ENCODE measurements at places on chromosomes 11 and 22.

DNA sequence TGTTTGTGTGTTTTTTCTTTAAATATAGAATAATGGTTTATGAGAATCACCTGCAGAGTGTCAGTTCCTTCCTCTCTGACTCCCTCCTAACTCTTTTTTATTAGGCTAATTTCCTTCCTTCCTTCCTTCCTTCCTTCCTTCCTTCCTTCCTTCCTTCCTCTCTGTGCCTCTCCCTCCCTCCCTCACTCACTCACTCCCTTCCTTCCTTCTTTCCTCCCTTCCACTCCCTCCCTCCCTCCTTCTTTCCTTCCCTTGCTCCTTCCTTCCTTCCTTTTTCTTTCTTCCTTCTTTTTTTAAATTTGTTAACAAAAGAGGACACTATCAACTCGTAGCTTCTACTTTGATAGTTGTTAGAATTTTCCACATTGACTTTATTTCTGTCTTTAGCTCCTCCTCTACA, 152.3 kb upstream of the SEZ6L start:
- DNase-seq = no peak

- DNase-seq = no peak
Observed at GRCh38 chr11:45154276-45154675, 7.8 kb downstream of the PRDM11 start.

DNA sequence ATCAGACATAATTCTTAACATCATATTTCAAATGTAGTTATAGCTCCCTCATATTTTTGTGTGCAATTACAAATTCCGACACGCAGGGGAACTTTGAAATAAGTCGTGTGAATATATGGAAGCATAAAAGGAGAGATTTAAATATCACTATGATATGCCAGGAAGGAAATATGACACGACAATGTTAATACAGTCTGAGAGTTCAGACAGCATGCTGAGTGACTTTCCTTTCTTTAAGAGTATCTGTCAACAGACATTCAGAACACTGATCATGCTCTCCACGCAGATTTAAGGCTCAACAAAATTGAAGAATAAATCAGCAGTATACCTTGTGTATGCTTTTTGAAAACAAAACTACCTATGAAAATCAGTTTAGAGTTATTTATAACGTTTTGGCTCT, 232.6 kb upstream of the CARD18 start:
- no peak for DNase-seq

DNA sequence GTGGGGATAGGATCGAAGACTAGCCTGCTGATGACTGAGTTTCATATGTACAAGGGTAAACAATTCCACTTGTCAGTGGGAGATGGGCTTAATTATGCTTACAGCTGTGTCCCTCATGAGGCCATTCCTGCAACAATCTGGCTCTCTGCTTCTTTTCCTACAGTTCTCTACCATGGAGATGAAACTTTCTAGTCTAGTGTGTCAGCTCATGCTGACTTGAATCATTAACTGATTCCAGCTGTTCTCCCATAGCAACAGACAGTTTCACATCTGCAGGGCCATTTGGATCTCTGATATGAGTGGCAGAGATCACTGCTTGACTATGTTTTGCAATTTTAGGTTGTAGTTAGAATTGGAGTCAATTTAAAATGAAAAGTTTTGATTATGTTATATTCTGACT, 1251.7 kb upstream of the RAG2 start:
- no peak for DNase-seq

DNA sequence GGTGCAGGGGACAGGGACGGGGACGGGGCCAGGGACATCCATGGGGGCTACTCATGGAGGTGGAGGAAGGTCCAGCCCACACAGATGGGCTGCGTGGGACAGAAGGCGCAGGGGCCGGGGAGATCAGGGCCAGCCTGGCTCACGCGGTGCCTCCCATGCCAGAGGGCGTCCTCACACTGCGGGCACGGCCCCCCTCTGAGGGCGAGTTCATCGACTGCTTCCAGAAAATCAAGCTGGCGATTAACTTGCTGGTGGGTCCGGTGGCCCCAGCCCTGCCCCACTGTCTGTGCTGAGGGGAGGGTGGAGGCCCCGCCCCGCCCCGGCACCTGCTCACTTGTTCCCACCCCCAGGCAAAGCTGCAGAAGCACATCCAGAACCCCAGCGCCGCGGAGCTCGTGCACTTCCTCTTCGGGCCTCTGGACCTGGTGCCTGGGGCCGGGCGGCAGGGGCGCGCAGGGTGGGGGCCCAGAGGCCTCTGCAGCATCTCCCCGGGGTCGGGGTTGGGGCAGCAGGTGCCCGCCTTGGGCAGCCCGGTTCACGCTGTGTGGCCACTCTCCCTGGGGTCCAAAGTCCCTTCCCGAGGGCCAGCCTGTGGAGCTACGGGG, 15.8 kb downstream of the EPS8L2 start:
- no peak for DNase-seq

DNA sequence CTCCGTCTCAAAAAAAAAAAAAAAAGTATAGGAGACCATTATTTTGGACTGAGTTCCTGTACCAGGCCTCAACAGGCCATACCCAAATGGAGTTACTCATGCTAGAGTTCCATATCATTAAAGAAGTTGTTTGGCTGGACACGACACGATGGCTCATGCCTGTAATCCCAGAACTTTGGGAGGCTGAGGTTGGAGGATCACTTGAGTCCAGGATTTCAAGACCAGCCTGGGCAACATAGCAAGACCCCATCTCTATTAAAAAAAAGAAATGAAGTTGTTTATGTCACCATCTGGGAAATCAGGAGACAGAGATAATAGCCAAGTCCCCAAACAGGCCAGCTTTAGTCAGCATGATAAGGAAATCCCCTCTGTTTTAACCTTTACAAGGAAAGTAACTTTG, 6.7 kb upstream of the FNBP4 start:
- DNase-seq = no peak

DNA sequence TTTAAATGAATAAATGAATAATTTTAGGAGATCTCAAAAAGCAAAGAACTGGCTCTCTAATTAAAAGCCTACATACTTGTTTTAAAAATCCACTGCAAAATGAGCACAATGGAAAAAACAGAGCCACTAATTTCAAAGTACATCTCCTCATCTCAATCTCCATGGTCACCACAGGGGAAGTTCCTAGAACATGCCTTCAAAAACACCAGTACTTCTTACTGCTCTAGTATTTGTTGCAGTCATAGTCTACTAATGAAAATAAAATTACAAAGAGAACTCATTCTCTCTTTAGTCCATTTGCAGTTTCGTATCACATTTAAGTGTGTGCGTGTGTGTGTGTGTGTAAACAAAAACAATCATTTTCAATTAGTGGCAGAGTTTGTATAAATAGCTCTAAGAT, 54.0 kb downstream of the PIK3C2A start:
- no peak for DNase-seq

DNA sequence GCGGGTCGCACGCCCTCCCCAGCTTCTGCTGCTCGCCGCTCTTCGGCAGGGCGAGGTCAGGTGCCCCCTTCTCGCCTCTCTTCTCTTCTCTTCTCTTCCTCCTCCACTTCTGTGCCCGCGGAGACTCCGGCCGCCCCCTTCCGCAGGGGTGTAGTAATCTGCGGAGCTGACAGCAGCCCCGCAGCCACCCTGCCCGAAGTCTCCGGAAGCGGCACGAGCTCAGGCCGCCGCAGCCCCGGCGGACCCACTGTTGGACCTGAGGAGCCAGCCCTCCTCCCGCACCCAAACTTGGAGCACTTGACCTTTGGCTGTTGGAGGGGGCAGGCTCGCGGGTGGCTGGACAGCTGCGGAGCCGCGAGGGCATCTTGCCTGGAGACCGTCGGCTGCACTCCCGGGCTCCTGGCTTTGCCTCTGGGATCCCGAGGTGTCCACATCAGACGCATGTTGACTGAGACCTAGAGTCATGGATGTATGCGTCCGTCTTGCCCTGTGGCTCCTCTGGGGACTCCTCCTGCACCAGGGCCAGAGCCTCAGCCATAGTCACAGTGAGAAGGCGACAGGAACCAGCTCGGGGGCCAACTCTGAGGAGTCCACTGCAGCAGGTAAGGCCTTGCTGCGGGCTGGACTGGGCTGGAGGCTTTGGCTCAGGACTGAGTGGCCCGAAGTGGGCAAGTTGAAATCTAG, 486 bp downstream of the STIM1 start:
- peak; percentile 37 for DNase-seq

- no peak for DNase-seq
Observed at GRCh38 chr11:3123305-3123704, 41.8 kb downstream of the OSBPL5 start.

DNA sequence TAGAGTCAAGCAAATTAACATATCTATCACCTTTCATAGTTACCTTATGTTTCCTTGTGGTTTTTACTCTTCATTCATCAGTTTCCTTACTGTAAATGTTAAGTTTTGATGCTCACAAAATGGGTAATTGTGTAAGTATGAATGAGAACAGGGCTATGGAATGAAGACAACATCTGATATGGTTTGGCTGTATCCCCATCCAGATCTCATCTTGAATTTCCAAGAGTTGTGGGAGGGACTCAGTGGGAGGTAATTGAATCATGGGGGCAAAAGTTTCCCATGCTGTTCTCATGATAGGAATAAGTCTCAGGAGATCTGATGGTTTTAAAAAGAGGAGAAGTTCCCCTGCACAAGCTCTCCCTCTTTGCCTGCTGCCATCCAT, 107.6 kb downstream of the CCDC34 start:
- DNase-seq = no peak

- DNase-seq = no peak
Observed at GRCh38 chr11:86138958-86139357, 70.1 kb upstream of the PICALM start.

DNA sequence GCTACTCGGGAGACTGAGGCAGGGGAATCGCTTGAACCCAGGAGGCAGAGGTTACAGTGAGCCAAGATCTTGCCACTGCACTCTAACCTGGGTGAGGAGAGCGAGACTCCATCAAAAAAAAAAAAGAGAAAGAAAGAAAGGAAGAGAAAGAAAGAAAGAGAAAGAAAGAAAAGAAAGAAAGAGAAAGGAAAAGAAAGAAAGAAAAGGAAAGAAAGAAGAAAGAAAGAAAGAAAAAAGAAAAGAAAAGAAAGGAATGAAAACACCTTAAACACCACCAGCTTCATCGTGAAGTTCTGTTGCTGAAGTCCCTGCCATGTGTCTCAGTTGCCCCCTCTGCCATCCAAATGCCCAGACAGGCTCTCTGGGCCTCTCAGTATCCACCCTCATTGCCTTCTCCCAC, 9.9 kb upstream of the CXCR5 start:
- no peak for DNase-seq

DNA sequence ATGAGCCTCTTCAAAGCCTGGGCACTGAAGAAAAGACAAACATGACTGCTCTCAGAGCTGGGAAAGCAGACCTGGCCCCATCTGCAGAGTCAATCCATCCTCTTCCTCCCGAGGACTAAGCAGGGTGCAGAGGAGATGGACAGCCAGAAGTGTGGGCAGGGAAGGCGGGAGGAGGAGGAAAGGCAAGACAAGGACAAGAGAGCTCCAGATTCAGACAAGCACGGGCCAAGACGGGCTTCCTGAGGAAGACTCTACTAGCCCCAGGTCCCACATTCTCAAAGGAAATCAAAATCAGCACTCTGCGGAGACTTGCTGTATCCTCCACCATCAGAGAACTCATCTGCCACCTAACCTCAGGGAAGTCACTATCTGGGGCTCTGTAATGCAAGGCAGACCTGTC, 28.5 kb downstream of the OPCML start:
- no peak for DNase-seq

DNA sequence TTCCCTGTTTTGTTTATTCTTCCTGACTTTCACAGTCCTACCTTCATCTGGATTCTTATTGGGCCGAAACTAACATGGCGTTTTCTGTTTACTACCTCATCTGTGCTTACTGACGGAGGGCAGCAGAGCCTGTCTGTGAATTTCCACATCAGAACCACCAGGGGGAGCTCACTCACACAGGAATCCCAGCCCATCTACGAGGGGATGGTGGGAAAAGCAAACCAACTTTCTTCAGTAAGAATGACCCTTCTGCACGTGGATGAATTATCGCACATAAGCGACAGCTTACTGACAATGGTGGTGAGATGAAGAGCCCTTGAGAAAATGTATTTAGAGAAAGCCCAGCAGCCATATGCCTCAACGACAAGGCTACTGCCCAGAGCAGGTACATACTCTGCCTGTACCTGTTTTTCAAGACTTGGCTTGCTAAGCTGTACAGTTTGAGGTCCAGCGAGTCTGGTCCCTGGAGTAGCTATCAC, 42.5 kb downstream of the LARGE2 start:
- peak; percentile 76 for DNase-seq

- no peak for DNase-seq
Observed at GRCh38 chr11:128983023-128983422, 40.4 kb upstream of the TP53AIP1 start.

GRCh38 chr22:43338766-43339345, 4.3 kb downstream of the SCUBE1 start:
- peak; percentile 41 for DNase-seq

DNA sequence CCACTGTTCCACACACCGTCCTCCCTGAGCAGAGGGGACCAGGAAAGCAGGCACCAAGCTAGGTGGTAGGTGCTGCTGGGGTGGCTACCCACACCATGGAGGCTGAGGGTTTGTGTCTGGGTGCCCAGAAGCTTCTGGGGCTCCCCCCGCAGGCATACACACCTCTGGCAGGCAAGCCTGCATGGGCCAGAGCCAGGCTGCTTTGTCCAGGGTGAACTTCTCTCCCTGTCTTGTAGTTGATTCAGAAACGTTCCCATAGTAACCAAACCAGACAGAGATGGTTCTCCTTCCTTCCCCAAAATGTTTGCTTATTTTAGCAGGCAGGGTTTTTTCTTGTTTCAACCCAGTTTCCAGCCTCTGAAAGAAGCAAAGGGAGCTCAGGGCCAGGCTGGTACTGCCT, 40.9 kb upstream of the SUSD2 start:
- no peak for DNase-seq

DNA sequence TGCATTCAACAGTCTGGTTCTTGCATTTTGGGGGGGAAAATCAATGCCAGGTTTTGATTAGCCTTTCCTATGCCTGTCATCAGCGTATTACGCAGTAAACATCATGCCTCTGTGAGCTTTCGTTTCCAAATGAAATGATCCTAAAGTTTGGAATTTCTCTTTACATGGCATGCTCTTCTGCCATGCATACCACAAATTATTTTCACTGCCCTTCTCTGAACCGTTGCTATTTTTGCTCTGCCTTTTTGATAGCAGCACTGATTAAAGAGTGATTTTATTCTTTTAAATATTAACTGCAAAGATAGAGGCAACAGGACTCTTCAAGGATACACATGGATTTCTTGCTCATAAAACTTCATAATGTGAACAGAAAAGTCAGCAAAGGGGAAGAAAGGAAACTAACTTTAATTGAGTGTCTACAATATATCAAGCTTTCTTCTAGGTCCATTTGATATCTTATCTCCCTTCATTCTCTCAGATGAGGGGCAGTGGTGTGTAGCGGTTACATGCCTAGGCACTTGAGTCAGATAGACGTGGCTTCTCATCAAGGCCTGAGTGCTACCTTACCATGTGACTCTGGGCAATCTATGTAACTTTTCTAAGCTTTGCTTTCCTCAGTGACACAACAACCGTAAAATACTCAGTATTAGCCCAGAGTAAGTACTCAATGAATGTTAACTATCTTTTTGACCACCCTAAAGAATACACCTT, 25.0 kb upstream of the FZD4 start:
- no peak for DNase-seq
